ENCODE measurements at places on chromosomes 12 and 14.
A peak's percentile ranks its signal among the peaks of the same experiment; 100 is the strongest.

- no peak for DNase-seq
These were observed 56.2 kb downstream of the ACTN1 start for GRCh38 chr14:68922886-68923285.

- DNase-seq = peak; percentile 1
These were observed 409.5 kb downstream of the SLC6A15 start for GRCh38 chr12:84502907-84503787.

- DNase-seq = no peak
These were observed 421.1 kb downstream of the VRK1 start for GRCh38 chr14:97218274-97218673.

DNA sequence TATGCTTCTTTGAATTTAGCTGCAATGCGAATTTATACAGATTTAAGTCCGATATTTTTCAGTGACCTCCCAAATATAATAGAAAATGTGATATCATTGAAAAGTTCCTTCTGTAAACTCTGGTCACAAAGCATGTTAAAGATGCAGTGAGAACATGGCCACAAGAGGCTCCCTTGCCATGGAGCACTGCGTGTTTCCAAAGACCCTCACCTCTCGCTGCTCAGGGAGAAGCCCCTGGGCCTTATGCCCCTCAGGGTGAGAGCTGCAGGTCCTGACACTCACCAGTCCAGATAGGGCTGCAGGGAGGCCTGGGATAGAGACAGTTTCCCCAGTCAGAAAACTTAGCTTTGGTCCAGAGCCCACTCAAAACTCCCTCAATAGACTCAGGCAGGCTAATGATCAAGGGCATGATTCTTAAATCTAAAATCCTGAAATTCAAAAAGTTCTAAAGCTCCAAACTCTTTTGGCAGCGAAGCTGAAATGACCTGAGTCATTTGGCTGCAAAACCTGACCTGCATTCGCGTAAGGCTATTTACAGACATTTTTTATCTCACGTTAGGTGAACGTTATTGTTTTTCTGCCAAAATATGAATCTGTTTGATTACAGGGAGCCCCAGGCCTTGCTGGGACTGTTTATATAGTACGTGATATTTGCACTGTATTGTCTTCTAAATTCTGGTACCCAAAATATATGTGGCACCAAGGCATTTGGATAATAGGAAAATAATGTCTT lies 67.8 kb downstream of the CAPZA3 start:
- DNase-seq = no peak

DNA sequence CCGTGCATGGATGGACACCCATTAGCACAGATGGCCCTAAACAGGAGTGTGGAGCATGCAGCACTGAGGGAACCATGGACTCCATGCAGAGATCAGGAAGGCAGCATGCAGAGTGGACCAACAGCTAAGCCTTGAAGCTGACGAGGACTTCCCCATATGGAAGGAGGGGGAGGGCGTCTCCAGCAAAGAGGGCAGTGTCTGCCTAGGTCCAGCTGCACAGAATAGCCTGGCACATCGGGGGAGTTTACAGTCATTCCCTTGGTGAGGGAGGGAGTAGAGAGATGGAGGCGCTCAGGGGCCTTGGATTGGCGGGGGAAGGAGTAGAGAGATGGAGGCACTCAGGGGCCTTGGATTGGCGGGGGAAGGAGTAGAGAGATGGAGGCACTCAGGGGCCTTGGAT lies 64.5 kb downstream of the ANKRD9 start:
- no peak for DNase-seq

GRCh38 chr12:47752121-47752520 lies 6.6 kb downstream of the RAPGEF3 start:
- no peak for DNase-seq

Measured in T-helper 1 cell (primary cell).